Omental fat pad (tissue), 4 donors: ENCODE measurements at places on chromosomes 3 and 15.

DNA sequence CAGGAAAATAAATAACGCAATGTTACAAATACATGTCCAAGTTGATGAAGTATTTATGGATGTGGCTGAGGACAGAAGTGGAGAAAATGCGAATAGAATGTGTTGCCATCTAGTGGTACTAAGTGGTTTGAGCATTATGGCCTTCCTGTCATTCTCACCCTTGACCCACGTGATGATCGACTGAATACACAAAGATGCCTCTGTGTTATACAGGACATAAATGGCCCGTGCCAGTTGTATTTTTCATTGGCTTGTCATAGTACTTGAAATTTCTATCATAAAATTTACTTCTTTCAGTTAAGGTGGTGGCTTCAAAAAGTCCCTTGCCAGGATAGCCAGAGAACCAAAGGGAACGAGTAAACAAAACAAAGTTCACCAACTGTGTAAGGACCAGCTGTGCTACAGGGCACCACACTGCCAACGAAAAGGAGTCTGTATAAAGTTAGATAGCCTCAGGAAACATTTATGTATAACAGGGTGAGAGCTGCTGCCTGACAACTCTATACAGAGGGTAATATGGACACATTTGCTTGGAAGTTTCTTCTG lies 103.7 kb downstream of the MYH15 start:
- no peak for DNase-seq

- no peak for DNase-seq
These were observed 59.0 kb upstream of the PPARG start for GRCh38 chr3:12229896-12230295.

GRCh38 chr3:106305882-106306435 lies 437.1 kb upstream of the CBLB start:
- DNase-seq, result no peak

- DNase-seq, result no peak
These were observed 340.3 kb downstream of the SLC9A9 start for GRCh38 chr3:143507735-143508580.

- no peak for DNase-seq
These were observed 2.1 kb downstream of the CD47 start for GRCh38 chr3:108088697-108089096.

GRCh38 chr3:193884027-193884426 lies 251.9 kb upstream of the HES1 start:
- no peak for DNase-seq

GRCh38 chr3:151315136-151315535 lies 1.5 kb downstream of the GPR87 start:
- no peak for DNase-seq

DNA sequence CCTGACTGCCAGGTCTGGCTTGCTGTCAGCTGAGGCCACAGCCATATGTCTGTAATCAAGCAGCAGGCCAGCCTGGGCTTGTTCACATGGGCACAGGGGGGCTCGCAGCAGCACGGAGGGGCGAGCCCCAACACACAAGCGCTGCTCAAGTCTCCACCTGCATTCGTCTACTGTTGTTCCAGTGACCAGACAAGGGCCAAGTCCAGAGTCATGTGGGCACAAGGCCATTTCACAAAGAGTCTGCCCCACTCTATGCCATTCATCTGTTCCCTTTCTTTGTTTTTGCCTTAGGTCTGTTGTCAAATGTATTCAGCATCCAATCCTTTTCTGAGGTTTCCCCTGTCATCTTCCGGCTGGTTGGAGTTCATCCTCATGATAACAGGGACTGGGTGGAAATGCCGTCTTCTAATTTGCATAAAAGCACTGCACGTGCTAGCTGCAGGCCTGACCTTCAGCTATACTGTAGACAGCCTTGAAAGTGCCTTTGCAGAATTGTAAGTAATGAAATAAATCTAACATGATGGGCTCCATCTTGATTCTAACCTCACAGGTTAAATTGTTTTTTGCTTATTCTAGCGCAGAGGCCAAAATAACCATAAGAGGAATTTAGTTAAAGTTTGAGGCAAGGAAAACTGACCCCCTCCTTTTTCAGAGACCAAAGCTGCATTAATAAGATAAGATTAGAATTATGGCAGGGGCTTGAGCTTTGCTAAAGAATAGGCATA lies 28.6 kb upstream of the KBTBD12 start:
- no peak for DNase-seq

GRCh38 chr3:160941885-160942494 lies 163.2 kb downstream of the B3GALNT1 start:
- peak; percentile 94 for DNase-seq

DNA sequence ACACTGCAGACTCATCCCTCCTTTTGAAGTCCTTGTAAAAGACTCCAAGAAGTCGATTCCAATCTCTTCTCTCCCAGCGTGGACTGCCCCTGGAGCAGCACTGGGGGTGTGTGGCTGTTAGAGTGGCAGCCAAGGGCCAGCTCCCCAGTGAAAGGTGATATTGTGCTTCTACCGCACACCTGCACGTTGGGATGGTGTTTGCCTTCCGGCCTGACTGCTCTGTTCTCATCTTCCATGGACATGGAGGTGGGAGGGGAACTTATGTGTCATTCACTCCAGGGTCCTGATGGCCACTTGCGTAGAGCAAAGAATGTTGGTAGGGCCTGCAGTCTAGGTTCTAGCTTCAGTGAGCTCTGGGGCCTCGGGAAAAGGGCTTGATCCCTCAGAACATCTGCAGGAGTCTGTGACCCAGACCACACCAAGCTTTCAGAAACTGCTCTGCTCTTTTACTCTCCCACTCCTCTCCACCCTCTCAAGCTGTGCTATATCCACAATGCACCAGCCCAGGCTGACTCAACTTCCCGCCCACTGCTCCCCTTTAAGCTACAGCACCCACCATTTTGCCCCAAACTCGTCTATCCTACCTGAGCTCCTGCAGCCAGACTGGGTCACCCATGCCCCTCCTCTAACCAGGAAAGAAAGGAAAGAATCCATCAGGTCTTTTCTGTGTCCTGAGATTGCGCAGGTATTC lies 31.3 kb downstream of the LIPC start:
- no peak for DNase-seq

GRCh38 chr3:98521897-98522543 lies 682 bp downstream of the CLDND1 start:
- peak; percentile 38 for DNase-seq

DNA sequence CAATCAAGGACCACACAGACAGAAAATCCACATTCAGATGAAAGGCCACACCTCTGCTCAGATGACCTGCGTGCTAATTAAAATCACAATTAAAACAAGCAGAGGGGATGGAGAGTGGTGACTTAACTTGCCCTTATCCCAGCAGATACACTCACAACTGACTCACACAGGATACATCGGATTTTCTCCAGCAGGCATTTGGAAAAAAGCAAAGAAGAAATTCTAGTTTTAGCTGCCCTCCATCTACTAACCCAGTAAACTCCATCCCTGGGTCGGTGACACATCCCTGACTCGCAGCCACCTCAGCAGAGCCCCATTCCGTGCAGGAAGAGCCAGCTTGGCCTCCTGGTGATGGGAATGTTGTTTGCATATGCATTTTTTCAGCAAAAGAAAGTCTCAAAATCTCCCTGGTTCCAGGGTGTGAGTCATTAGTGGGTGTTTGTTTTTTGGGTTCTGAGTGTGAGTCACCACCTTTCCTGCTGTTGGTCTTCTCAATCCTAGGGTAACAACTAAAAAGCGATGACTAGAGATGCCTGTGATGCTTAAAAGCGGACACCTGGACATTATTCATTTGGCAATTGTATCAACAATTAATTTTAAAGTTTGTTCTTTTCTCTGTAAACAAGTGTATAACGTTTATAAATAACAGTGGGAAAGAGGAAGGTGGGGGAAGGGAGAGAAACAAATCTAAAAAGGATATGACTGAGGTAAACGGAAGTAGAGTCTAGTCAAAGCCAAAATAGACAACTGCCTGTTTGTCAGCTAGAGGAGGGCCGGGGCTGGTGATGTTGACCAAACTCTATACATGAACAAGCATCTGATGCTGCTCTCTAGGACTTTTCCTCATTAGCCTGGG lies 49.8 kb upstream of the SLC4A7 start:
- no peak for DNase-seq

- no peak for DNase-seq
These were observed 88.7 kb downstream of the GABRG3 start for GRCh38 chr15:27059610-27060202.

DNA sequence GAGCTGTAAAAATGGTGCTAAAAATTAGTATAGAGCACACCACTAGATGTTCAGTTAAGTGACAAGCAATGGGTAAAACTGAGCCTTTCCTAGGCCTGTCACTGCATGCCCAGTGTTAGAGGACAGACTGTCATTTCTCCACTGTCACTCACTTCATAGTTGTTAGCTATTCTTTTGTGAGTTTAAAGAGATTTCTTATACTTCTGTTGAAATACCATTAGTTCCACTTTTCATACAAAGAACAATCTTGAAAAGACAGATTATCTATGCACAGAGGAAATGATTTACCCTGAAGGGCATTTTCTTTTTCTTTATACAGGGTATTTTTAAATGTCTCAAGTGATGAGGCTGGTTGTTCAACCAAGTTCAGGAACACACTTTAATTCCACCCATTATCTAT lies 28.3 kb upstream of the CHMP2B start:
- no peak for DNase-seq

DNA sequence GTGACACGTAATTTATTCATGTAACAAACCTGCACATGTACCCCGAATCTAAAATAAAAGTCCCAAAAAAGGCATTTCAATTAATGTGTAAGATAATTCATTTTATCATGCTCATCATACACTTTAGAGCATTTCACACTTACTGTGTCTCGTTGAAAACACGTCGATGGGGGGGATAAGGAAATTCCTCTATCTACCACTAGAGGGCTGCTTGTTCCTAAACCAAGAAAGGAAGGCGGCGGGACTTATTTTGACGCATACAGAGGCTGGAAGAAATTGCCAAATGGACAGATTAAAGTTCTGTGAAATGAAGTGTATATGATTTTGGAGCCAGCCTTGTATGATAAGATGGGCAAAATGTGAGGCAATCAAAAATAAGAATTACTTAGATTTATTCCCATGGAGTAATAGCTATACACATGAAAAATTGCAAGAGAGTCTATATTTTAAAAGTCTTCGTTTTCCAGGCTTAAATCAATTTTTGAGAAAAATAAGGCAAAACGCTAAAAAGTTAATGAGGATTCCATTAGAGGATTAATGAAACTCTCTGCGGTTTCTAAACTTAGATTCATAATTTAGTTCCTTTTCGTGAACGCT lies 346.8 kb downstream of the CNTN3 start:
- DNase-seq, result no peak

- DNase-seq, result no peak
These were observed 33.8 kb downstream of the MBNL1 start for GRCh38 chr3:152302521-152303021.

DNA sequence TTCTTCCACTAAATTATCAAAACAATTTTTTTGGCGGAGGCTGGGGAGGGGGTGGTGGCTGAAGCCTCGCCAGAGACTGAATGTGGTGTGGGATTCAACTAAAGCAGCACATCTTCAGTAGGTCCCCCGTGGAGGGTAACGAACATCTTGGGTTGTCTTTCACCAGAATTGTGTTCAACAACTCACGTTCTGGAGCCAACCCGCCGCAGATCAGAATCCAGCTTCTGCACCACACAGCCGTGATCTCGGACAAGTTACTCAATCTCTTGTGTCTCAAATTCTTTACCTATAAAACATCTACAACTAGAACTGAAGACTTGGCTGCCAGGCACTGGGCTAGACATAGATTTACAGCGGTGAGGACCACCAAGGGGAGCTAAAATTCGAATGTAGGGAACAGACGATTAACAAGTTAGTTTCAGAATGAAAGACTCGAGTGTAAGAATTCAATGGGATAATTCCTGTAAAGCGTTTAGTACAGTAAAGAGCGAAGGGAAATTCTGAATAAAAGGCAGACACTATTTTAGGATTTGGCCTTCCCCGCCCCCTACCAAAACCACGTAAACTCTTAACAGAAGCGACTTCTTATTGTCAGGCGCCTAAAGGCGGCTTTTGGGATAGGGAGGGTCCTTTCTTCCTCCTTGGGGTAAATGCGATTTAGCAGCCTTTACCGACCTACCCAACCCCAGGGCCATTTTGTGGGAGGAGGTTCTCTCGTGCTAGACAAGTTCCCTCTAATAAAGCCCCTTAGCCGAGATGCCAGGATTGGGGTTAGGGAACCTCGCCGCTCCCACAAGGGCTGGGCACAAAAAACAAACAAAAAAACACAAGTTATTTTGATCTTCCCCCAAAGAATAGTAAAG lies 697 bp upstream of the RAB5A start:
- no peak for DNase-seq

DNA sequence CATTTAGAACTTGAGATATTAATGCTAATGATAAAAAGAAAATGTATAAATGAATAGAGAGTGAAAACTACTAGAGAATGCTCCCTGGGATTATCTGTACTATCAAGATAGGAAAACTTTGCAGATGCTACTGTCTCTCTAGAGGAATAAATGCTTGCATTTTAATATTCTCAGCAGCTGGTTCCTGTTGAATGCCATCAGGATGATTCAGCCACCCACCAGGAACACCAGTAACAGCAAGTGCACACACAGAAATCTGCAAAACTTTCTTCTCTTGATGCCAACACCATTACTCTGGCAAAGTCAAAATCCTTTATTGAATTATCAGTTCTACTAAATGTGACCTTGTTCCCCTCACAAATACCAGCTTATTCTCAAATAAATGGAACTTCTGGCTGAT lies 148.4 kb downstream of the TIGIT start:
- no peak for DNase-seq

GRCh38 chr3:57556459-57557084 lies 498 bp downstream of the PDE12 start:
- DNase-seq, result no peak

- no peak for DNase-seq
These were observed 173.3 kb downstream of the TMEM108 start for GRCh38 chr3:133211449-133211848.

DNA sequence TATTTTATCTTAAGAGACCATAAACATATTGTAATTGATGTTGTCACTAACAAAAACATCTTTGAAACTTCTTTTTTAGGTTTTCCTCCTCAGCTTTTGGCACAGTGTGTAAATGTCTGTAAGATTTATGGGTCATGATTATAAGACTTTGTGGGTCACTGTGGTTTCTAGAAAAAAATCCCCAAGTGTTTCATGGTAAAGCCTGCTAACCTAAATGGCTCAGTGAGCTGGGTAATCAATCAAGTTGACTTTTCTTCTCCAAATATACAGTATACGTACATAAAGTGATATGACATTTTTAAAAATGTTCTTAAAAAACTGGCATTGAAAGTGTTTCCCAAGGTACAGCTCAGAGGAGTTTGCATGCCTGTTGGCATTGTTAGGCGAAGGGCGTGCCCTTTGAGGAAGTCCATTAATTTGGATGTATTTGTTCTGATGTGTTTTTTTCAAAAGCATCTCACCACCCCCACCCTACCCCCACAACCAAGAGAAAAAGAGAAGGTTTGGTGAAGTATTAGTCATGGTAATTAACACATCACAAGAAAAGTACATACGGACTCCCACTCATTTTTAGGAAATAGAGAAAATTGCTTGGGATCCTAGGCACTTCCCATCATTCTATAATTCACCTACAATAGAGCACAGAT lies 385.4 kb upstream of the LRRC3B start:
- DNase-seq, result no peak

- no peak for DNase-seq
These were observed 907 bp downstream of the PLXNA1 start for GRCh38 chr3:126983653-126984390.

- no peak for DNase-seq
These were observed 302.8 kb upstream of the GOLIM4 start for GRCh38 chr3:168398371-168399025.

- DNase-seq, result no peak
These were observed 190.4 kb downstream of the GHSR start for GRCh38 chr3:172257648-172258400.

- DNase-seq, result no peak
These were observed 651 bp downstream of the MTMR14 start for GRCh38 chr3:9649791-9650521.
